ENCODE measurements at places on chromosomes 3 and 15.

DNA sequence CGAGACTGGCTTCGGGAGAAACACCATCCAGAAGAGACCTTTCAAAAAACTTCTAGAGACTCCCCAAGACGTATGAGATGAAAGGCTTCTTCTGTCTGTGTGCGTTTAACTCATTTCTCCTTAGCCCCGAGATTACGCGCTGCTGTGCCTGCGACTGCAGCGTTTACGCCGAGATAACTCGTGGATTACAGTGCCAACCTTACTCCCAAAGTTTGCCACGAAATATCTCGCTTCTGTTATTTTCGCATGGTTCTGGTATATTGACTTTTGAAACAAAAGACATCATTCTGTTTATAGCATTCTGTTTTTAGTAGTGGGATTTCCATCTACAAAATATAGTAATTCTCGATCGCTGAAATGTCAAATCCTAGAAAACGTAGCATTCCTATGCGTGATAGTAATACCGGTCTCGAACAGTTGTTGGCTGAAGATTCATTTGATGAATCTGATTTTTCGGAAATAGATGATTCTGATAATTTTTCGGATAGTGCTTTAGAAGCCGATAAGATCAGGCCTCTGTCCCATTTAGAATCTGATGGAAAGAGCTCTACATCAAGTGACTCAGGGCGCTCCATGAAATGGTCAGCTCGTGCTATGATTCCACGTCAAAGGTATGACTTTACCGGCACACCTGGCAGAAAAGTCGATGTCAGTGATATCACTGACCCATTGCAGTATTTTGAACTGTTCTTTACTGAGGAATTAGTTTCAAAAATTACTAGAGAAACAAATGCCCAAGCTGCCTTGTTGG lies 467 bp downstream of the PGBD4 start:
- DNase-seq, result no peak

DNA sequence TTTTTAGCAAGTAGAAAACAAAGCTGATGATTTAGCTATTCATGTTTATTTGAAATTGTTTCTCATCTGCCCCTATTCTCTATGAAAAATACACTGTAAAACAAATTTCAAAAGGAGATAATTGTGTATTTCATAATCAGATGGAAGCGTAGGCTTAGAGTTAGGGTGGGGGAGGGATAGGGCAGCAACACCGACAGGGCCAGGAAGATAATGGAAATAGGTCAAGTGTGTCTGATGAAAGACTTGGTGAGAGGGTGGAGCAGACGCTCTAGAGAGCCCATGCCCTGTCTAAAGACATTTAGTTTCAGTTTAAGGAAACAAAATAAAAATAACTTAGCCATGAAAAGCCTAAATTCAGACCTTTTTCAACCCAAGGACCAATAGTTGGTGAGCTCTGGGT lies 51.6 kb upstream of the ARL6 start:
- DNase-seq, result no peak

GRCh38 chr15:56102441-56102840 lies 109.0 kb upstream of the NEDD4 start:
- DNase-seq, result no peak

DNA sequence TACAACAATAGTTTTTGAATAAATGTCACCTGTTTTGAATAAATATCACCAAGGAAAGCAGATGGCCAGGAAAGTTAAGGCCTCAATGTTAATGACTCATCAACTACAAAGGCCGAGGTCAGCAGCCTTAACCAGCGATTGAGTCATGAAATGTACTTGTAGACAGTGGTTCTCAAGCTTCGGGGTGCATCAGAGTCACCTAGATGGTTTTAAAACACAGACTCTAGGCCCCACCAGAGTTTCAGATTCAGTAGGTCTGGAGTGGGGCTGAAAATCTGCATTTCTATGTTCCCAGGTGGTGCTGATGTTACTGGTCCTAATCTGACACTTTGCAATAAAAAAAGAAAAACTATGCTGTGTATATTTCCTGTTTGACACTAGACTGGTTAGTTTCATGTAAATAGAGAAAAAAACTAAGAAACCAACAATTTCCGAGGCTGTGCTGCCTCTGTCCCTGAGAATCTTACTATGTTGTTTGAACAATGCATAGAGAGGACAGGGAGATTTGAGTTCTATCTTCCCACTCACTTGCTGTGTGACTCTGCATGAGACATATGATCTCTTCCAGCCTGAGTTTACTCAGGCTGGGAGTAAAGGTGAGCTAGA lies 9.8 kb downstream of the RAB27A start:
- no peak for DNase-seq

DNA sequence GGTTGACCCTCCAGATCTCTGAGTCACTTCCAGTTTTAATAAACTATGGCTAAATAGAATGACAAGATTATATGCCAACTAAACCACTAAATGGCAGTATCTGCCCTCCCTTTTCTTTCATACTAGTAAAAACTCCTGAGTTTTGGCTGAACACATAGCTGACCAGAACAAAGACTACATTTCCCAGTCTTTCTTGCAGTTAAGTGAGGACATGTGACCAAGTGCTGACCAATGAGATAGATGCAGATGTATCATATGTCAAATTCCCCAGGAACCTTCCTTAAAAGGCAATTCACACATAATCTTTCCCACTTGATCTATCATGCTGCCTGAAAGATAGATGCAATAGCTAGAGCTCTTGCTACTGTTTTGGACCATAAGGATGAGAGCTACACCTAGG lies 191.3 kb downstream of the SHOX2 start:
- DNase-seq, result no peak

DNA sequence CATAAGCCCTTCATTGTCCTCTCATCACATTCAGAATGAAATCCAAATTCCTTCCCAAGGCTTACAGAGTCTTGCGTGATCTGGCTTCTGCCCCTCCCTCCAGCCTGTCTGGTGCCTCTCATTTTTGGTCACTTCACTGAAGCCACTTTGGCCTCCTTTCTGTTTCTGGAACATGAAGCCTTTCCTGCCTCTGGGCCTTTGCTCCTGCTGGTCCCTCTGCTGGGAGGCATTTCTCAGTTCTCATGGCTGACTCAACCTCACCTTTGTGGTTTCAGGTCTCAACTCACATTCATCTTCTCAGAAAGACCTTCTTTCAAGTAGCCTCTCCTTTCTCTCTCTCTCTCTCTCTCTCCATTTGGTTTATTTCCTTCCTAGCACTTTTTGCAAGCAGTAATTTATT lies 43.9 kb upstream of the BHLHE40 start:
- no peak for DNase-seq

DNA sequence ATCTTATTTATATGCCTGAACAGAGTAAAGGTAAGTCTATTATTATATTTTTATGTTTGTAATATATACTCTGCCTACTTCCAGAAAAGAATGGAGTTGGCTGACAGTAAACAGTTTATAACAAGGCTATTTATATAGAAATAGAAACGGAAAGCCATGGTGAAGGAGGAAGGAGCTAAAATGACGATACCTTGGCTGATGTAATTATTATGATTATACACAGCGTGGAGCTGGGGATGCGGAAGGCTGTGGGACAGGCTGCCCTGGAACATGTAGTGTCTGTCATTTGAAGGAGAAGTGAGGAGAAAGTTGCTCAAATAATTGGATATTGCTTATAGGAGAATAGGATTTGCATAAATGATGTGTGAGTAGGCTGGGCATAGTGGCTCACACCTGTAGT lies 37.8 kb downstream of the CEMIP start:
- DNase-seq, result no peak

All from NCI-H1105 treated with DMSO at 0.1 percent for 48 hours (cell line).